Tibial nerve (tissue), 4 donors: ENCODE measurements at places on chromosomes 7 and 10.

GRCh38 chr10:88508796-88509195, 74.3 kb downstream of the RNLS start:
- DNase-seq: no peak

- no peak for DNase-seq
Measured at GRCh38 chr7:23955145-23955544, 245.1 kb downstream of the STK31 start.

DNA sequence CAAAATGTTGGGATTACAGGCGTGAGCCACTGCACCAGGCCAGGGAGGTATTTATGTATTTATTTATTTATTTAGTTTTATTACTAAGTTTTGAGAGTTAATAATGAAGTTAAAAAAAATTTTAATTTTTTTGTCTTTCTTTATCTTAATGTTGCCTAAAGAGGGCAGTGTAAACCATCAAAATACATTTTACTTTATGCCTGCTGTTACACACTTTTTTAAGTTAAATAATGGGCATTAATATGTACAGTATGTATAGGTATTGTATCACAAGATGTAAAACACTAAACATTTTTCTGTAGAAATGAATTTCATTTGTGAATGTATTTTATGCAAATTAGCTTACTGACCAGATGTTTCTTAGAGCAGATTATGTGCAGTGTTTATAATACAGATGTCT, 129.4 kb downstream of the AASS start:
- DNase-seq: no peak

- no peak for DNase-seq
Measured at GRCh38 chr10:62268399-62269114, at the start of gene RTKN2. Gene RTKN2 (minus strand): TSS chr10:62268844. CDS start chr10:62268610, 234 bp downstream.

GRCh38 chr7:18706670-18707069, 211.1 kb downstream of the HDAC9 start:
- no peak for DNase-seq

DNA sequence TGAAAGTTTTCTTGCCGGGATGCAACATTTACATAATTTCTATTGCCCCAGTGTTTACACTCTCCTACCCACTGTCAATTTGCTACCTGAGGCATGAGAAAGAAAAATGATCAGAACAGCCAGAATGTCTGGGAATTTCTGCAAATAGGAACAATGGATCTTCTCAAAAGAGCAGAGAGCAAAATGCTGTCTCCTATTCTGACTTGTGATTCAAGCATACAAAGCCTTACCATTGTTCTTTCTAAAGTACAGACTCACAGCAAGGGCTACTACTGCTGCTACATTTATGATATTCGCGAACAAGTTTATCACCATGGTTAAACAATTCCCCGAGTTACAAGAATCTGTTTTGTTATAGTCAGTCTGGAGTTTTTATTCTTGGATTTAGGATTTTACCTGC, 329.9 kb upstream of the CELF2 start:
- no peak for DNase-seq

- no peak for DNase-seq
Measured at GRCh38 chr7:107234436-107234835, 65.6 kb downstream of the HBP1 start.

GRCh38 chr10:71761105-71761511, 12.2 kb downstream of the VSIR start:
- DNase-seq: no peak
